ENCODE measurements at places on chromosomes 5 and 9. TPM values are rescaled to one million over a fixed set of nuclear protein-coding genes. Genes with fewer than 3 reads are reported as not detected.
A peak's percentile ranks its signal among the peaks of the same experiment; 100 is the strongest.

Gene STKLD1
- 4.0 TPM for polyA plus RNA-seq

Gene ENHO
- polyA plus RNA-seq, result 1.5 TPM

Gene NEURL1B
- 15.8 TPM for polyA plus RNA-seq

Gene SCGB3A2
- polyA plus RNA-seq, result not detected

Gene ACOT12
- polyA plus RNA-seq, result 0.43 TPM

- DNase-seq, result no peak
Measured at GRCh38 chr9:126836216-126836615, 24.2 kb upstream of the ZBTB34 start.

DNA sequence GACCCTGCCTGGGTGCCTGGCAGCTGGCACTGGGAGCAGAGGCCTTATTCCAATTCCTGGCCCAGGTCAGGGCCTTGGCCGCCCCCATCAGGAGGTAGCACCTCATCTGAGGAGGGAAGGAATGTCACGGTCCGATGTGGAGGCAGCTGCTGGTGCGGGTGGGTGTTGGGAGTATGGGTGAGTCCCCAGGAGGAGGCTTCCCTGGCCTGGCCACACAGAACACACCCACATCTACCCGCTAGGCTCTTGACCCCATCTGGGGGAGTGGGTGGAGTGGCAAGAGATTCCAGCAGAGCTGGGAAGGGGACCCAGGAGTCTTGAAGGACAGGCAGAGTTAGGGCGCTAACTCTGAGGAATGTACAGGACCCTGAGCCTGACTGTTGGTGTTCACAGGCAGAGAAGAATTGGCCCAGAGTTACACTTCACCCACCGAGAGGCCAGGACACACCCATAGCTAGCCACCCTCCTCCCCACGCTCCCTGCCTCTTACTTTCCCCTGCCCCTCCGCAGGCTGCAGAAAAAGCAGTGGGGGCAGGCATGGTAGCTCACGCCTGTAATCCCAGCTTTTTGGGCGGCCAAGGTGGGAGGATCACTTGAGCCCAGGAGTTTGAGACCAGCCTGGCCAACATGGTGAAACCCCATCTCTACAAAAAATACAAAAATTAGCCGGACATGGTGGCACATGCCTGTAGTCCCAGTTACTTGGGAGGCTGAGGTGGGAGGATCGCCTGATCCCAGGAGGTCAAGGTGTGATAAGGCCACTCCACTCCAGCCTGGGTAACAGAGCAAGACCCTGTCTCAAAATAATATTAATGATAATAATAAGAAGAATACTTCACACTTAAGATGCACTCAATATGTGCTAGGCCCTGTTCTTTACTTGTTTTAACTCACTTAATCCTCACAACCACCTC is 6.0 kb downstream of the OLFML2A start:
- DNase-seq, result no peak

- peak; percentile 61 for DNase-seq
Measured at GRCh38 chr5:176660860-176661641, 13.8 kb downstream of the TSPAN17 start.

GRCh38 chr9:26684029-26684428 is 208.6 kb downstream of the CAAP1 start:
- DNase-seq, result no peak

DNA sequence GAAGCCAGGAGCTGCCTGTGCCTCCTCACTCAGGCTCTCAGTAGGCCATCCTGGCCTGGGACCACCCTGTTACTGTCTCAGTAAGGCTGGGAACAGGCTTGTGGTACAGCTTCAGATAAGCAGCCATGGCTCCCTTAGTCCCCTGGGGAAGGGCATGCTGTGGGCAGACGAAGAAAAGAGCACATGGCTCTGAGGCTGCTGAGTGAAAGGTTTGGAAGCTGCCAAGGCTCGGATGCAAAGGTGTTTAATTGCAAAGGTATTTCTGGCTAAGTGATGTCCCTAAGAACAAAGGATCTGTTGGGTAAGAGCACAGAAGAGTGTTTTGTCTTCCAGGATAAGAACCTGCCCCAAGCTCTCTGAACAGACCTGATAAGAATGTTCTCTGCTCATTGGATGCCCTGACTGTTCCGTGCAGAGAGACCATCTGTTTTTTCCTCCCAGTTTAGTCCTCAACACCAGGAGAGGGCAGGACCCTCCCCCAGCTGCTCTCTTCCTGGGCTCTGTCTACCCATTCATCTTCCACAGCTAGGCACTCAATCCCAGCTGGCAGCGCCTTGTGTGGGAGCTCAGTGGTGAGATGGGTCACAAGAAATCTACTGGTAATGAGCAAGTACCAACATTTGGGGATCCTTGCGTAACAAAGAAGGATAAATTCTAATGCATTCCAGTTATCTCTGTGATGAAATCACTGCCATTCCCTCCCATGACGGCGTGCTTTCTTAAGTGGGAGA is 17.7 kb downstream of the ANGPTL2 start:
- no peak for DNase-seq

GRCh38 chr5:116045821-116046220 is 13.5 kb downstream of the ARL14EPL start:
- no peak for DNase-seq

Data from right renal pelvis (tissue), 4 donors.